ENCODE measurements at places on chromosomes 3 and 15.

GRCh38 chr3:152313430-152313829 lies 44.7 kb downstream of the MBNL1 start:
- DNase-seq, result no peak

DNA sequence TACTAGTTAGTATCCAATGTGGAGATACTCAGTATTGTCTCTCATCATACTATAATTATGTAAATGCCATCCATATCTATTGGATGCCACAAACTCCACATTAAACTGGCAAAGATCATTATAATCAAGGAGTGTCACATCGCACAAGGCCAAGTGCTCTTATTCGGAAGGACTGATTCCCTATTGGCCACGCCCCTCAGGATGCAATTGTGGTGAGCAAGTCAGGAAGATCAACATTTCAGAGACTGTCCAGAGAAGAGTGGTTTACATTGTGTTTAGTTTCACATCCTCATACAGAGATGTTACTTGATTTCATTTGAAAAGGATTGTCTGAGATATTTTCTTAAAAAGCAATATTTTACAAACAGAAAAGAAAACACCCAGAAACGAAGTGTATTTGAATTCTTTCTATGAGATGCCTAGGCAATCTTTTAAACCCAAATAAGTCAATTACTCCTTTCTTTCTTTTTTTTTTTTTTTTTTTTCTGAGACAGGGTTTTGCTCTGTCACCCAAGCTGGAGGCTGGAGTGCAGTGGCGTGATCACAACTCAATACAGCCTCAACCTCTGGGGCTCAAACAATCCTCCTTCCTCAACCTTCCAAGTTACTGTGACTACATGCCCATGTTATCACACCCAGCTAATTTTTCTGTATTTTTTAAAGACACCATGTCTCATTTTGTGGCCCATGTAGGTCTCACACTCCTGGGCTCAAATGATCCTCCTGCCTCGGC lies 369.1 kb downstream of the RBMS3 start:
- DNase-seq, result peak; percentile 10

DNA sequence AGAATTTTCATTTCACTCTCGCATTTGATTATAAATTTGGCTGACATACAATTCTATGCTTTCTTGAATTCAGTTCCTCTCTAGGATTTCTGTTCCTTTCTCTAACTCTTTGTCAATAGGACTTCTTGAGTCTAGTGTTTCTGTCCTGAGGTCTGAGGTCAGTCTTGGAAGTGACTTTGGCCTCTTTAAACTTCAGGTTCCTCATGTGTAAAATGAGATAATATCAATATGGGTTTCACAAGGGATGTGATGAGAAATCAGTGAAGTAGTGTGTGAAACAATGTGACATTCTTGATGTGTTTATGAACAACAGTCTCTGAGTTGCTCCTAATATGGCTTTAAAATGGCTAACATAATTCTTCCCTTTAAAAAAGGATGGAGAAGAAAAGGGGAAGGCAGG lies 92.2 kb downstream of the SV2B start:
- no peak for DNase-seq

DNA sequence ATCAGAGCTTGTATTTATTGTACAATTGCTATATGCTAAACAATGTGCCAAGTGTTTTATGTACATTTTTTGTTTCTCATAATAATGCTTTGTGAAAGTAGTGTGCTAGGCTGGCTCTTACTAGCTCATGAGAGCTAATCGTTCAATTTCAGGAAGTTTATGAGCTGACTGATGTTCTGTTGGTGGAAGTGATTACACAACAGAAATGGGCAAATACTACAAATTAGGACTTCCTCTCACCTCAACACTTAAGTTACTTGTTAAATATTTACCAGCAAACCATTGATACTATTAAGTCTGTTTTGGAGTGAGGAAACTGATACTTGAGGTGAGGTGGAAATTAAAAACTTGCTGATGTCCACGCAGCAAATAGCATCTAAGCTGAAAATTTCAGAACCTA lies 32.3 kb downstream of the SLC9C1 start:
- no peak for DNase-seq

DNA sequence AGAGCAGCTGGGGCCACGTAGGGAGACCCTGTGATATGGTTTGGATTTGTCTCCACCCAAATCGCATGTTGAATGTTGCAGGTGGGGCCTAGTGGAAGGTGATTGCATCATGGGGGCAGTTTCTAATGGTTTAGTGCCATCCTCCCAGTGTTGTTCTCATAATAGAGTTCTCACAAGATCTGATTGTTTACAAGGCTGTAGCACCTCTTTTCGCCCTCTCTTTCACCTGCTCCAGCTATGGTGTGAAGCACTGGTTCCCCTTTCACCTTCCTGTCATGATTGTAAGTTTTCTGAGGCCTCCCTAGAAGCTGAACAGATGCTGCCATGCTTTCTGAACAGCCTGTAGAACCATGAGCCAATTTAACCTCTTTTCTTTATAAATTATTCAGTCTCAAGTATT lies 198.9 kb upstream of the CBLB start:
- DNase-seq, result no peak

GRCh38 chr15:64850778-64851502 lies 9.2 kb downstream of the PLEKHO2 start:
- no peak for DNase-seq

- no peak for DNase-seq
Measured at GRCh38 chr3:35438101-35438500, 201.2 kb upstream of the ARPP21 start.

GRCh38 chr3:32037932-32038267 lies 56.4 kb downstream of the ZNF860 start:
- DNase-seq, result no peak

DNA sequence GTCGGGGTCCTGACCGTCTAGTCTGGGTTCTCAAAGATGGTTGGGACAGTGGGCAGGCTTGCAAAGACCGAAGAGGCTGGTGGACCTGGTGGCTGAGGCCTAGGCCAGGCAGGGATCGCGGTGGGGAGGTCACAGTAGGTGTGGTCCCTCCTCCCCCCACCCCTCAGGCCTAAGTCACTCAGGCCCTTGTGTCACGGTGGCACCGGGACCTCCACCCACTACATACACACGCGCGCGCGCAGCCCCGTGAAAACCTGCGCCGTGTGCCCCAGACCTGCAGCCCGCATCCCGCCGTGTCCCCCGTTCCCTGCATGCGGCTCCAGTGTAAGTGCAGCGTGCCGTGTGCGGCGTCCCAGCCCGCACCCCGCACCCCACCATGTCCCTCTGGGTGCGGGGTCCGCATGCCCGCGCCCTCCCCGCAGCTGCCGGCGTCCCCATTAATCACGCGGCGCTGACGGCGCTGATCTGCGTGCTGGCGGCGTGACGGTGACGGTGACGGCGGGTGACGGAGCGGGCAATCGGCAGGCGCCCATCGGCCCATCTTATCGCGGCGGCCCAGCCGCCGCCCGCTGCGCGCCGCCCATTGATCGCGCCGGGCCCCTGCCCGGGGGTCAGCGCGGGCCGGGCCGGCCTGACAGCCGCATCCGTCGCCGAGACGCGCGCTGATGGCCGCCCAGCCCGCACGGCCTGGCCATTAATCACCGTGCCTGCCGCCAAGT lies 24.4 kb downstream of the SEC61A1 start:
- DNase-seq, result peak; percentile 38

DNA sequence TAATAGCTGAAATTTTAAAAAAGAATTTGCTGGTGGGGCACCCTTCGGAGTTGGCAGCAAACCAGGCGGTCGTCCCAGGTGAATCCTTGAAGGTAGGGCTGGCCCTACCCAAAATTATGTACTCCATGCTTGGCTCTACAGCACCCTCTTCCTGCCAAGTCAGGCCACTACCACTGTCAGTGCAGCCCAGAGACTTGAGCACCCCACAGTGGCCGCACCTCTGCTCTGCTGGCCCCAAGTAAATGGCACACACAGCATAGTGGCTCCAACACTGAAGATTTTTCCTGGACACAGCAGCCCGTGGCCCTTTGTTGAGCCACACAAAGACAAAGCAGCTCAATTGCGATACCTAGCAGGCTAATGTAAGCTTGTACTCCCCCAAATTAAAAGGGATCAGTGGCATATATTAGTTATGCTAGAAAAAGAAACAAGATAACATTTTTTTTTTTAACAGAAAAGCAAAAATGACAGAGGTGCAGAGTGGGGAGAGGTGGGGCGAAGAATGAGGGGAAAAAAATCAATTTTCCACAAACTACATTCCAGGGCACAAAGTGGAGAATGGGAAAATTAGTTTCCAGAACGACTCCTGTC lies 250.5 kb downstream of the UACA start:
- no peak for DNase-seq

Data from hippocampal formation (tissue), 2 donors.